ENCODE measurements at places on chromosomes 5 and 9.
A peak's percentile ranks its signal among the peaks of the same experiment; 100 is the strongest.

- DNase-seq = no peak
Measured at GRCh38 chr5:107563959-107564544, 106.7 kb downstream of the EFNA5 start.

- DNase-seq = no peak
Measured at GRCh38 chr9:93577078-93577974, 942 bp downstream of the PHF2 start.

DNA sequence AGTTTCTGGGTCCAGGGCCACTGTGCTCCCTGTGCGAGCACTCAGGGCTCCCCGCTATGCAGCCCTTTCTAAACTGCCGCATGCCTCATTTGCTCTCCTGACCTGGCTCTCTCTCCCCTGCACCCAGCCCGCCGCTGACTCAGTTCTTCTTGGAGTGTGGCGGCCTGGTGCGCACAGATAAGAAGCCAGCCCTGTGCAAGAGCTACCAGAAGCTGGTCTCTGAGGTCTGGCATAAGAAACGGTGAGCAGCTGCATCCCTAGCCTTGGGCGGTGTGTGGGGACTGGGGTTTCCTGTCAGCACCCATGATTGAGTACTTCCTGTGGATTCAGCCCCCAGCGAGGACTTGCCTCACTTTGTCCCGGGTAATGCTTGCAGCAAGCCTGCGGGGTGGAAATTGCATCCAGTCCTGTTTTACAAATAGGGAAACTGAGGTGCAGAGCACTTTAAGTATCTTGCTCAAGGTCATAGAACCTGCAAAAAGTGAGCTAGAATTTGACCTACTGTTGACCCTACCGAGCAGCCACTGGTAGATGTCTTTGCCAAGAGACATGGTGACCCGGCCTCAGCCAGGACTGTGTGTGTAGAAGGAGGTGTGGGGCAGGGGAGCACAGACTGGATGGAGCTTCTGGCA is 27.9 kb downstream of the USP20 start:
- peak; percentile 56 for DNase-seq

GRCh38 chr5:41218929-41219657 is 5.8 kb upstream of the C6 start:
- DNase-seq = no peak

GRCh38 chr5:2856206-2856605 is 104.7 kb upstream of the IRX2 start:
- DNase-seq = no peak

DNA sequence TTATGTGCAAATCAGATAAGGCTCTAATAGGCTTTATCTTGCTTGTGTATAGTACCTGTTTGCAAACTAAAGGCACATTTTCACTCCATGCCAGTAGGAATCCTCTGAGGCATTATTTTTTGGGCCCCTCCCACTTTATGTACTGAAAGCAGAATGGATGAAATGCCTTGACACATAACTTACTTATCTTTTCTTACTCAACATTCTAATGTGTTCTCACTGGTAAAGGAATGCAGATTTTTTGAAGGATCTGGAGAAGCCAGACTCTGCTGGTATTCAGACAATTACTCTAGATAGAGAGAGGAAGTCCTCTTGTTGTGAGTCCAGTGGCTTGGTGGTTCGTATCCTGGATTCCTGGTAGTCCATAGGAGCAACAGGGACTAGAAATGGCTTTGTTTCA is 336.7 kb downstream of the CCDC171 start:
- no peak for DNase-seq

GRCh38 chr5:128155776-128156175 is 72.2 kb downstream of the SLC12A2 start:
- DNase-seq = no peak
